ENCODE measurements at places on chromosomes 7 and 10. TPM values are rescaled to one million over a fixed set of nuclear protein-coding genes. Genes with fewer than 3 reads are reported as not detected.

The MACROH2A2 gene
- 5.0 TPM for total RNA-seq

The ABCA13 gene
- total RNA-seq, result 0.19 TPM

The SPDYE11 gene
- total RNA-seq, result not detected

The OPN4 gene
- not detected for total RNA-seq

The EPO gene
- not detected for total RNA-seq

The KLLN gene
- 1.3 TPM for total RNA-seq

- no peak overlapping the region for H3K27ac ChIP-seq
- H3K27me3 ChIP-seq, result no peaks in the 10 kb centered on the region
- no peaks in the 10 kb centered on the region for H3K4me1 ChIP-seq
Measured at GRCh38 chr7:40842641-40843040, 707.8 kb downstream of the SUGCT start.

- no peak overlapping the region for H3K27ac ChIP-seq
- no peaks in the 10 kb centered on the region for H3K27me3 ChIP-seq
- no peaks in the 10 kb centered on the region for H3K36me3 ChIP-seq
- no peaks in the 10 kb centered on the region for H3K4me1 ChIP-seq
- no peak overlapping the region for H3K4me3 ChIP-seq
Measured at GRCh38 chr10:43065234-43065633, 11.6 kb upstream of the RET start.

- DNase-seq, result no peak
- H3K4me3 ChIP-seq, result no peak overlapping the region
- H3K27ac ChIP-seq, result no peak overlapping the region
- no peaks in the 10 kb centered on the region for H3K4me1 ChIP-seq
Measured at GRCh38 chr10:122258136-122259074, 12.7 kb upstream of the BTBD16 start.

DNA sequence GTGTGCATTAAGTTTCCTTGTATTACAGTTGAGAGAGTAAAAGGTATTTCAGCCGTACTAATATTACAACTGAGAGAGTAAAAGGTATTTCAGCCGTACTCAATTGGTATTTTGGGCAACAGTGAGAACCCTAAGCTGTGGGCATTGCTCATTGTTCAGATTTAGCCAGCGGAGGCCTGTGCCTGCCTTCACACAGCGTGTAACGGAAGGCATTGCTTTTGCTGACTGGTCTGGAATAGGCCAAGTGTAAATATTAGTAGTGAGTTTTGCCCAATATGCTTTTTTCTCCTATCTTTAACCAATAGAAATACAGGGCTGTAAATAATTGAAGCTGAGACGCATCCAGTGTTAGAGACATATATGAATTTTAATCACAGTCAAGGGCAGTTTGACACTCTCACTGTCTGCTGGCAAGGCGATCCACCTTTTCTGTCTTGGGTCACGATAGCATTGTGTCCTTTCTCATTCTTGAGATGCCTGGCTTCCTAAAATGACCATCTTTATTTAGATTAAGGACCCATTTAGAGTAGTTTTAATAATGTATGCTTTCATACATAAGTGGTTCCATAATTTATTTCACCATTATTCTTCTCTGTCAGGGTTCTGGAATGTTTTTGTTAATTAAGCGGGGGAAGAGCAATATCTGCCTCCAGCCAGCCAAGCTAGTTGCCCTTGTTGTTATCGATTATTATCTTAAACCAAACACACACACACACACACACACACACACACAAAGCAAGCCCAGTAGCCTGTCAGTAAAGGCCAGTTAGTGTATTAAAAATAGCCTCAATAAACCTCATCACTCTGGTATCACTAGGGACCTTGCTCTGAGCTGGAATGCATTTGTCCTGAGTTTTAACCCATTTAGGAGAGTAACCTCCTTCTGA lies 130.7 kb downstream of the CELF2 start:
- DNase-seq, result no peak
- H3K4me1 ChIP-seq, result peaks cover 96% of the 10 kb centered on the region
- peak overlapping the region; percentile 99 for H3K27ac ChIP-seq
- peaks cover 15% of the 10 kb centered on the region for H3K36me3 ChIP-seq
- H3K27me3 ChIP-seq, result no peaks in the 10 kb centered on the region
- peak overlapping the region; percentile 78 for H3K4me3 ChIP-seq

- H3K4me1 ChIP-seq, result no peaks in the 10 kb centered on the region
- no peaks in the 10 kb centered on the region for H3K36me3 ChIP-seq
- no peak overlapping the region for H3K4me3 ChIP-seq
- no peak for DNase-seq
- no peaks in the 10 kb centered on the region for H3K27me3 ChIP-seq
Measured at GRCh38 chr10:116588995-116589394, 1.8 kb upstream of the PNLIPRP1 start.

DNA sequence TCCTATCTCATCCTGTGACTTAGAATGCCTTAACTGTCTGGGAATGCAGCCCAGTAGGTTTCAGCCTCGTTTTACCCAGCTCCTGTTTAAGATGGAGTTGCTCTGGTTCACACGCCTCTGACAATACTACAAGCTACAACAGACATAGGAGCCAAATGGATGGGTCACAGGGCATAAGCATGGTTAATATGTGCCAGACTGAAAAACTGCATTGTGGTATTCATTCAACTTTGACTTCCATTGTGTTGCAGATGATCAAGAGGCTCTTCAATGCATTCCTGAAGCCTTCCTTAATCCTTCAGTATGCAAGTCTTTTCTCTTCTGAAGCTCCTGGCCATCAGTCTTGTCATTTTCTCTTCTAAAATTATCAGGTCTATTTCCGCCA lies 20.3 kb upstream of the RNF32 start:
- peaks cover 16% of the 10 kb centered on the region for H3K4me1 ChIP-seq
- H3K36me3 ChIP-seq, result peaks cover 6% of the 10 kb centered on the region
- no peak overlapping the region for H3K27ac ChIP-seq

- H3K27ac ChIP-seq, result no peak overlapping the region
- no peaks in the 10 kb centered on the region for H3K36me3 ChIP-seq
- no peaks in the 10 kb centered on the region for H3K4me1 ChIP-seq
- H3K4me3 ChIP-seq, result no peak overlapping the region
Measured at GRCh38 chr7:46569133-46569465, 648.0 kb upstream of the IGFBP3 start.

DNA sequence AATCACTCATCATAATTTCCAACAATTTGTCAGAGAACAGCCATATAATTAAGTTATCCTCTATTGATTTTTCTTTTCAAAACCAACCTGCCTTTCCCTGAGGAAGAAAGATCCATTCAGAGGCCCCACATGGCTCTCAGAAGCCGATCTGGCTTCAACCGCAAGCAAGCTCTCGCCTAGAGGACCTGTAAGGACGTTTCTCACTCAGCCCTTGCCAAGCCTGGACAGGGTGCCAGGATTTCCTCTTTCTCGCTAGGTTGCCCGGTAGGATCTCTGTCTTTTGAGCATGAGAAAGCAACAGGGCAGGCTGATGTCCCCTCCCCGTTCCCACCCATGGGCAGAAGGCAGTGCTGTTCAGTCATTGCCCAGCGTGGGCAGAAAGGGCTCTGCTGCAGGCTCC lies 13.0 kb downstream of the AIFM2 start:
- H3K36me3 ChIP-seq, result no peaks in the 10 kb centered on the region
- no peaks in the 10 kb centered on the region for H3K27me3 ChIP-seq
- H3K27ac ChIP-seq, result no peak overlapping the region
- no peak overlapping the region for H3K4me3 ChIP-seq
- no peak for DNase-seq

GRCh38 chr10:87752566-87752965 lies 65.5 kb downstream of the ATAD1 start:
- no peak for DNase-seq
- H3K27ac ChIP-seq, result no peak overlapping the region
- H3K27me3 ChIP-seq, result no peaks in the 10 kb centered on the region
- H3K4me1 ChIP-seq, result peaks cover 1% of the 10 kb centered on the region
- H3K36me3 ChIP-seq, result peaks cover 35% of the 10 kb centered on the region
- H3K4me3 ChIP-seq, result no peak overlapping the region

DNA sequence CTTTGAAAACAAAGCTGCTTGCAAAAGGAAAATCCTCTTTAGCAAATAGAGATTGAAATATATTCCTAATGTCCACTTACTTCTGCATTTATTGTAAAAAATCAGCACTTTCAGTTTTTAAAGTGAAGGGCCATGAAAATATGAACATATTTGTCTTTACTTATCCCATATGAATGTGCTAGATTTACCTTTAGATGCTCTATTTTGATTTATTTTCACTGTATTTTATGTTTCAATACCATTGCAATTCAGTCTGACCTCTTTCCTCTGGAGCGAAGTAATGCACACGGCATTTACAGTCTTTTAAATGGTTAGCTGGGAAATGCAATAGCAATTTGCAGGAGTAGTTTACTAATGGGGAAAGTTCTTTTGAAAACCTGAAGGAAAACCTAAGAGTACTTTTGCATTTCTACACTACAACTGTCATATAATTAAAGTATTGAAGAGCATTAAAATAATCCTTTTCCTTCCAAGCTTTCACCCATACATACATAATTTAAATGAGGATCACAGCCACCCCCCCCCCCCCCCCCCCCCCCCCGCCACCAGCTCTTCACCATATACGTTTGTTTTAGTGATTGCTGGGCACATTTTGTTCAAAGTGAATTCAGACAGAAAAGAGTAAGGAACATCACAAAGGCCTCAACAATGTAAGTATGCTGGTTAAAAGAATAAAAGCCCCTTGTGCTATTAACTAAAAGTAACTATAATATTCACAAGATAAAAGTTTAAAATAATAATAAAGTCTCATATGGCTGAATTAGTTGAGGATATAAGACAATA lies 3.5 kb downstream of the SKIDA1 start:
- H3K4me1 ChIP-seq, result peaks cover 52% of the 10 kb centered on the region
- H3K27me3 ChIP-seq, result peaks cover 59% of the 10 kb centered on the region
- no peak for DNase-seq
- H3K36me3 ChIP-seq, result peaks cover 11% of the 10 kb centered on the region
- no peak overlapping the region for H3K27ac ChIP-seq

DNA sequence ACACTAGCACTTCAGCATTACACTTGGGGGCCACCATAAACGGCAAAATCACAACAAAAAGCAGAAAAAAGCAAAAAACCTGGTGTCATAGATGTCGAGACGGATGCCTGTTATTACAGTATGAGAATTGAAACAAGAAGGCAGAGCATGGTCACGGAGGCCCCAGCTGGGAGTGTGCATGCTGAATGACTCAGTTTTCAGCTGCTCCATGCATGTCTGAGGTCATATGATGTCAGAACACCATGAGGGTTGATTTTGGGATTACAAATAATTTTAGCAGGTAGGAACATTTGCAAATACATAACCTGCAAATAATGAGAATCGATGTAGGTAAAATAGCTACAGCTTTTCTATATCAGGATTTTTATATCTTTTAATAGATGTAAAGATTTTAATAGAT lies 19.1 kb downstream of the ZMYND11 start:
- no peaks in the 10 kb centered on the region for H3K27me3 ChIP-seq
- H3K4me1 ChIP-seq, result no peaks in the 10 kb centered on the region
- DNase-seq, result no peak
- no peak overlapping the region for H3K27ac ChIP-seq
- H3K36me3 ChIP-seq, result peaks cover 12% of the 10 kb centered on the region

DNA sequence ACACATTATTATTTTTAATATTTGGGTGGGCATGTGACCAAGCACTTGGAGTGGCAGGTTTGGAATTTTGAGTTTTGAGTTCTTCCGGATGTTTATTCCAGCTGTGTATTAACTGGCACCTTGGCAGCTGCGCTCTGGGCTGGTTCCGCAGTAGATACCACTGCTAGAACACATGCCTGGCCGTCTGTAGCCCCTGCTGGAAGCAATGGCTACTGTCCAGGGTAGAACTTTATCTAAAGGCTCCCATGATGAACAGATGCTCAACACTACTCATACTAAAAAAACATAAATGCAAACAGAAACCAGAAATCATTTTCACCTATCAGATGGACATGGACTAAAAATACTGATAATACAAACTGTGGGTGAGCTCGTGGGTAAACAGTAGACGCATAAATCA lies 19.4 kb upstream of the SH3PXD2A start:
- no peak overlapping the region for H3K4me3 ChIP-seq
- no peak overlapping the region for H3K27ac ChIP-seq
- no peak for DNase-seq
- H3K27me3 ChIP-seq, result no peaks in the 10 kb centered on the region

GRCh38 chr7:1475991-1476390 lies 16.7 kb upstream of the MICALL2 start:
- H3K4me1 ChIP-seq, result peaks cover 11% of the 10 kb centered on the region
- no peak for DNase-seq
- no peak overlapping the region for H3K4me3 ChIP-seq
- no peak overlapping the region for H3K27ac ChIP-seq
- H3K36me3 ChIP-seq, result peaks cover 6% of the 10 kb centered on the region

- H3K36me3 ChIP-seq, result no peaks in the 10 kb centered on the region
- no peaks in the 10 kb centered on the region for H3K4me1 ChIP-seq
- no peak for DNase-seq
- H3K27me3 ChIP-seq, result no peaks in the 10 kb centered on the region
- H3K27ac ChIP-seq, result no peak overlapping the region
- no peak overlapping the region for H3K4me3 ChIP-seq
Measured at GRCh38 chr10:19845503-19846368, 29.5 kb downstream of the PLXDC2 start.

DNA sequence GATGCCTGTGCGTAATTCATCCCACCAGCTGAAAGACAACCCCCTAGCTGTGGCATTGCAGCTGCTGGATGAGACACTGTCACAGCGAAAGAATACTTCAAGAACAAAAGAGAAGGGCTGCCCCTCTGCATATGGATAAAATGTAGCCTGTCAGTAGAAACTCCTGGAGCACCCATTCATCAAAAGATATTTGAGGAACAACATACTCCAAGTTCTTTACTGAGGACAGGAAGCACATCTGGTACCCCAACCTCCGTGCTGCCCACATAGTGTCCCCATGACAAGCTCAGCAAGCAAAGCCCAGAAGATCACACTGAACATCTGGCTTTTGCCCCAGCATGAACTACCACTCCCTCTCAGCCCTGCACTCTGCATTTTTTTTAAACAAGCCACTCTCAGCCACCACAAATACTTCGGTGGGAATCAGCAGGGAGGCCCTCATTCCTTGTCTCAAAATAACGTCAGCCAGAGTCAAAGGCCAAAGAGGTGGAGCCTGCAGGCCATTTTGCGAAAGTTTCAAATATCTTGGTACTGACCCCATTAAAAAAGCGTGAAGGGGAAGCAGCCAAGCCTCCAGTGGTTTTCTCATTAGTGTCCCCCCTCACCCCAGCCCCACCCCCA lies 1.7 kb downstream of the CREB3L2 start:
- no peak overlapping the region for H3K27ac ChIP-seq
- H3K4me3 ChIP-seq, result peak overlapping the region; percentile 92
- H3K36me3 ChIP-seq, result peaks cover 13% of the 10 kb centered on the region
- no peak for DNase-seq
- H3K27me3 ChIP-seq, result no peaks in the 10 kb centered on the region
- H3K4me1 ChIP-seq, result peaks cover 53% of the 10 kb centered on the region

GRCh38 chr7:317643-318405 lies 27.9 kb downstream of the FOXL3 start:
- H3K4me1 ChIP-seq, result no peaks in the 10 kb centered on the region
- no peak overlapping the region for H3K4me3 ChIP-seq
- H3K27me3 ChIP-seq, result peaks cover 15% of the 10 kb centered on the region
- no peaks in the 10 kb centered on the region for H3K36me3 ChIP-seq
- no peak for DNase-seq
- no peak overlapping the region for H3K27ac ChIP-seq

DNA sequence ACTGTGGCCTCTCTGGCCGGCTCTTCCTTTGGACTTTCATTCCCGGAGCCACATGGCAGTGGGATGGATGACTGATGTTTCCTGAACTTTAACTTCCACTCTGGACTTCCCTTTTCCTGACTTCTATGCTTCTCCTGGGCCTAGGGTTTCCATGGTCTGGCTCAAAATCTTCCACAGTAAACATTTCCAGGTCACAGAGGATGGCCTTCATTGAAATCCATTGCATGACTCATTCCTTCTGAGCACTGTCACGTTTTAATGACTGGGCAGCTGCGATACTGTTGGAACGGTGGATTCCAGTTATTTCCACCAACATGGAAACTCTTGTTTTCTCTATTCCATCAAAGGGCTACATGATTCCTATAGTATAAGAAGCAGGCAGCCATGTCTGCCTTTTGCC lies 24.4 kb upstream of the ZNF273 start:
- peaks cover 10% of the 10 kb centered on the region for H3K27me3 ChIP-seq
- H3K4me3 ChIP-seq, result no peak overlapping the region
- H3K4me1 ChIP-seq, result peaks cover 14% of the 10 kb centered on the region
- no peak overlapping the region for H3K27ac ChIP-seq
